Kidney capillary endothelial cell (primary cell): ENCODE measurements at places on chromosomes 7 and 10.
A peak's percentile ranks its signal among the peaks of the same experiment; 100 is the strongest.

DNA sequence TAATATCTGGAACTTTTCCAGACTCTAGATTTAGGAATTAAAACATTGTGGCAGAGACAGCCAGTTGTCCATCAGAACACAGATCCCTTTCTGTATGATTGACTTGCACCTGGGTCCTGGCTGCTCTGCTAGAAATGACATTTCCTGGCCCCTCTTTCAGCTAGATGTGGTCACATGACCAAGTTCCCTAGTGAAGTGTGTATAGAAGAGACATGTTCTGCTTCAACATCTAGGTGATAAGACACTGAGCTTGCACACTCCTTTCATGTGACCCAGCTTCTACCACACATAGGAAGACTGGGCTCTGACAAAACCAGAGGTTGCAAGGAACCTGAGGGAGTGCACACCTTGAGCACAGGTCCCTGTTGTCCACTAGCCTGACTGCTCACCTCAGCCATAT lies 22.8 kb upstream of the DYNC1I1 start:
- DNase-seq = no peak

DNA sequence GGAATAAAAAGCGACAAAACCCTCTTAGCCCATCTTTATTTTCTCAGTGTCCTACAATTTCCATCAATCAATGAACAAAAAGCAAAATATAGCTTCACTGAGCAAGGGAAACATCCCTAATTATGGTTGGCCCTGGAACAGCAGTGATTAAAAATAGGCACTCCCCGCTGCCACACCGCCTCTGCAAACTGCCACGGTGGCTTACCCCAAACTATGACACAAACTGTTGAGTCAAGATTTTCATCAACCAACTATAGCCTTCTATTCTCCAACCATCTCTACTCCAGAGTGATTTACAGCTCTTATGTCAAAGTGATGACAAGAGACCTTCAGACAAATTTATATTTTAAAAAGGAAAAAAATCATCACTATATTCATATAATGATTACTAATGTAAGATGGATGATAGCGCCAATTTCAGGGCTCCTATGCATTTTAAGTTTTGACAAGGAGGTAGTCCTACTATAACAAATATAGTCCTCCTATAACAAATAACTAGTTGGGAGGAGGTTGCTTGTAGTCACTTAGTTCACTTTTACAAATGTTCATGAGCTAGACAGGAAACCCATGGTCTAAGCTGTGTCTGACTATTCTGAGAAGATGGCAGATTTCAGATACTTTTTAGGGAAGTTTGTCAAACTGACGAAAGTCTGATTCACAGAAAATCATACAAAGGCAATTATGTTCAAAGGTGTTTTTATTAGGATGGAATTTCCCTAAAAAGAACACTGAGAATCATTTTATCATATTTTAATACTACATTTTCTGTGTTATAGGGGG lies 26.3 kb downstream of the DENND11 start:
- DNase-seq = peak; percentile 63

DNA sequence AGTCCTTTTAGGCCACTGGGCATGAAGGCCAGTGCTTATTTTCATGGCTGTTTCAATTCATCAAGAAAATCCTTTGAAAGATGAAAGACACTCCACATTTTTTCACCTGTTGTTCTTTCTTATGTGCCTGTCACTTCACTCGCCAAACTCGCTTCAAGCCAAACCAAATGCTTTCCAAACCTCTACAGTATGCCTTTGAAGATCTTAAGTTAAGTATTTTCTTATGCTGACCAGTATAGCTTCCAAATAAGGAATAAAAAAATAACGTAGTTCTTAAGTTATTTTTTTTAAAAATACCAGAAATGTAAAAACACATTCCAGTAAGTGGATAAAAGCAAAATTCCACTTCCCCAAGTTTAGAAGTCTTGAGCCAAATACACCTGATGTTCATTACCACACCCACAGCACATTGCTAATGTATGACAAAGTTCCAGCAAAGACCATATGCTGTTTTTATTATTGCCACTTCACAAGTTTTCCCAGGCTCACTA lies 186.1 kb downstream of the MTERF1 start:
- DNase-seq = no peak

DNA sequence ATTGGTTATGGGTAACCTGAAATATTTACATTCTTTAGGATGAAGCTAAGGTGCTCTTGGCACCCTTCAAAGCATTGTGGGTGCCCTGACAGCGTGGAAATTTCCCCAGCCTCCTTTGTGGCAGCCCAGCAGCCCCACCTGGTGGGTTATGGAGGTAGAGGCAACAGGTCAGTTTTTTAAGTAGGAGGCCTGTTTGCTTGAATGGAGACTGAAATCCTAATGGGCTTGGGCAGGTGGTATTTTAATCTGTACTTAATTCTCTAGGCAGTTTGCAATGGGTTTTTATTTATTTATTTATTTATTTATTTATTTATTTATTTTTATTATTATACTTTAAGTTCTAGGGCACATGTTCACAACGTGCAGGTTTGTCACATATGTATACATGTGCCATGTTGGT lies 139.4 kb downstream of the EPC1 start:
- DNase-seq = peak; percentile 21

GRCh38 chr7:96075510-96076349 lies 246.2 kb downstream of the SLC25A13 start:
- peak; percentile 56 for DNase-seq

DNA sequence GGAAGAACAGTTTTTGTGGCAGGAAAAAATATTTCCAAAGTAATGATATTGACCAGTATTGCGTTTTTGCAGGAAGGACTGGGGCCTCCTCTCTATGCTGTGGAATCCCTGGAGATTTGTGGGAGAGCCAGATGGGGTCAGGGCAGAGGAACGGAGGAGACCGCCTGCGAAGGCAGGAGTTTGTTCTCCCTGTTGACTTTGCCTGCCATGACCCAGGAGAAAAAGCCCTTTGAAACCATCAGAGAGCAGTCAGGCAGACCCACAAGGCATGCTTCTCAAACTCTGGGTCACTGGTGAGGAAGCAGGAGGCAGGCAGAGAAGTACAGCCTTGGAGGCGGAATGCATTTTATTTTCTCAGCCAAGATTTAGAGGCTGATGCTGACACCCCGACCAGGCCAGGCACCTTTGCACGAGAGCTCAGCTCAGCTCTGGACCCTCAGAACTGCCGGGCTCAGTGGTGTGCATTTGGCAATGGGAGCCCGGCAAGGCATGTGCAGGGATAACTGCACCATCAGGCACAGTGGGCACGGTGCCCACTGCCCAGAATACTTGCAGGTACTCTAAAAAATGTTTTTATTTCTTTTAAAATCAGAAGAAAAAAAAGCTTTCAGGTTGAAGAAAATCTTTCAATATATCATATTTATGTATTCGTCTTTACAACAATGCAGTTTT lies 410.4 kb downstream of the RPS24 start:
- DNase-seq = no peak

GRCh38 chr7:145919712-145920111 lies 196.9 kb upstream of the CNTNAP2 start:
- DNase-seq = no peak

GRCh38 chr10:69318867-69319727 lies 40.8 kb downstream of the HK1 start:
- peak; percentile 82 for DNase-seq

- no peak for DNase-seq
Observed at GRCh38 chr7:80859272-80859970, 59.4 kb downstream of the SEMA3C start.

GRCh38 chr7:154640266-154640865 lies 362.6 kb downstream of the PAXIP1 start:
- no peak for DNase-seq

- DNase-seq = no peak
Observed at GRCh38 chr10:79024720-79025198, 44.0 kb upstream of the ZMIZ1 start.

GRCh38 chr7:10521306-10521705 lies 452.4 kb upstream of the PHF14 start:
- DNase-seq = no peak

- no peak for DNase-seq
Observed at GRCh38 chr7:75740846-75741497, 2.2 kb upstream of the HIP1 start.

GRCh38 chr10:32680803-32681557 lies 235.0 kb downstream of the CCDC7 start:
- DNase-seq = no peak

DNA sequence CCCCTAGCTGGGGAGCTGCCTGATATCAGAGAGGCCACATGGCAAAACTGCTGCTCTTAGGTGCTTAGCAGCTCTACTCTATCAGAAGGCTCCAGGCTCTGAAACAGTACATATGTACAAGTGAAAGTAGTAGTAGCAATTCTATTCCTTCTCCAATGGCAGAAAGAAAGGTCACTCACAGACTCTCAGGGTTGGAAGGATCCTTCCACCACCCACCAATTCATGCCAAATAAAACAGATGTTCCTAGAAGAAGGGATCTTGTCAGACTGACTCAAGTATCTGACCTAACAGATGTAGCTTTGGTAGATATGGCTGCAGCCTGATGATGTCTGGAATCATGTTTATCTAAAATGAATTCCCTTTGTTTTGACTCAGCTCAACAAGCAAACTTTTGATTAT lies 8.0 kb upstream of the ALDH18A1 start:
- no peak for DNase-seq

DNA sequence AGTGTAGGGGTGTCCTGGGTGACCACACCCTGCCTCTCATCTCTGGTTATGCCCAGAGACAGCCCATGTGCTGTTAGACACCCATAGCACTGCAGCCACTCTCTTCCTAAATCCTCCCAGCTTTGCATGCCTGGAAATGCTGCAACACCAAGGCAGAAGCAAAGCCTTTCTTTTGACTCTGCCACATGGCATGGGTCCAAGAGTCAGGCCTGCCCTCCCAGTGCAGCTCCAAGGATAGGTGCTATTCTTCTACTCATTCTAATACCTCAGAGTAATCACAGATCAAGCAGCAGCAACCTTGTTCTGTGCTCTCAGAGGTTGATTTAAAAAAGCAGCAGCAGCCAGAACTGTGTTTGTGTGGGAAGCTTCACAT lies 23.4 kb downstream of the FRMPD2 start:
- DNase-seq = no peak

DNA sequence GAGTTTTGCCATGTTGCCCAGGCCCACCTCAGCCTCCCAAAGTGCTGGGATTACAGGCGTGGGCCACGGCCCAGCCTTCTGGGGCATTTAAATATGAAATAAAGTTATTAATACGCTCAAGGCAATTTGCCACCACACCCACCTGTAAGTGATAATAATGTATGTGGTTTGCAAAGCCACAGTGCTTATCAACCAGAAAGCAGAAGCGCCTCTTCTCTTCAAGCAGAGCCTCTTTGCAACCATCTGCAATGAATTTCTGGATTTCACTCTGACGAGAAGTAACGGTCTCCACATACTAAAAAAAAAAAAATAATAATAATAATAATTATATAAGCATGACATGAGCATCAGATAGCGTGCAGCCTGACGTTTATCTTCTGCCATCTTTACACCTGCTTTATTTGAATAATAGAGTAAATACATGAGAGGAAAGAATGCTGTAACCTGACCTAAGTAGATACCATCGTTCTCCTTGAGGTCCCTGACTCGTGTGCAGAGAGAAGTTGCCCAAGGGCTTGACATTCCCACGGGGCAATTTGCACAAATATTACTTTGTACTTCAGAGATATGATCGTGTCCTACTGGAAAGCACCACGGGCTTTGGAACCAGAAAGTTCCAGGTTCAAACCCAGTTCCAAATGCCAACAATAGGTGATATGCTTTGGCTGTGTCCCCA lies 34.0 kb downstream of the BRI3 start:
- no peak for DNase-seq

GRCh38 chr10:128420623-128421022 lies 294.4 kb upstream of the MKI67 start:
- no peak for DNase-seq

DNA sequence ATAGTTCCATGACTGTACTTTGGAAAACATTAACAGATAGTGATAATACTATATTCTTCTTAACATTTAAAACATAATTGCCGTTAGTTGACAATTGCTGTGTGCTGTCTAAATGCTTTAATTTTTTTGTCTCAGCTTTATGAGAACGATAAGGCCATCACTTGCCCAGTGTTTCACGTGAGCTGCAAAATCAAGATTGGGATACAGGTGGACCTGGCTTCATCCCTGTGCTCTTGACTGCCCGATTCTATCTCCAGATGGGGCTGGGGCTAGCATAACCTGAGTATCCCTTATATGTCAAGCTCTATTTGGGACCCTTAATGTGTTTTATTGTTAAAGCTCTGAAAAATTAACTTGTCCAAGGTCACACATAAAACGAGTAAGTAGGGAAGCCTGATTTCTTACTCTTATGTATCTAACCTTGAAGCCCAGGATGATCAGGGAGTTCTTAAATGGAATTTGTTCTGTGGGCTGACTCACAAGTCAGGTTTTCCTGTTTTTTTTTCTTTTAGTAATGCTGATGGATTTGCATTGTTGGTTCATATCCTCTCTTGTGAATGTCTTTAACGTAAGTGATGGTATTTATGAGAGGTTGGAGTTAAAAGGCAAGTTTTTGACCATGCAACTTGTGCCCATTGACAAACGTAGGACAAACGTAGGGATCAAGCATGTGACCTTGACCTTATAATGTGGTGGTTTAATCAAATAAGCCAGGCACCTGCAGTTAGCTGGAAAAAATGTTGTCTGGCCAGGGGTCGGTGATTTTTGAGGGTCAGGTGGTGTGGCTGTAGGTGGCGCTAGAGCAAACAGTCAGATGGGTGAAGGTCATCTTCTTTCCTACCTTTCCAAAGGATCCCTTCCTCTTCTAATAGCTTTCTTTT lies 3.6 kb downstream of the PRKAR2B start:
- DNase-seq = peak; percentile 80

- no peak for DNase-seq
Observed at GRCh38 chr10:5654218-5654755, 12.1 kb downstream of the ASB13 start.

DNA sequence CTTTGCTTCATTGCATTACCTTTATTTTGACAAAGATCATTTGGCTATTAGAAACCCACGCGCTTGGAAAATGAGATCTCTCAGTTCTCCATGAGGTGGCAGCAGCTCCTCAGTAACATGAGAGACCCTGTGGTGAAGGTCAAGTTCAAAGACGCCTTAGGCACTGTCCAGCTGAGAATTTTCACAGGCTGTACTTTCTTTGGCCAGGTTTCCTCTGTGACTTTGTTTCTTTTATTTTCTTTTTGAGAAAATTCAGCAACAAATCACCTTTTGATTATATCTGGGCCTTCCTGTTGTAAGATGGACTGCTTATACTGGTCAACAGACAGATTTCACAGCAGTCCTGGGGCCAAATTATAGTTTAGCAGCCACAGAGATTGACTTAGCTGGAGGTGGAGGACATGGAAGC lies 54.5 kb downstream of the RAB18 start:
- DNase-seq = peak; percentile 40

DNA sequence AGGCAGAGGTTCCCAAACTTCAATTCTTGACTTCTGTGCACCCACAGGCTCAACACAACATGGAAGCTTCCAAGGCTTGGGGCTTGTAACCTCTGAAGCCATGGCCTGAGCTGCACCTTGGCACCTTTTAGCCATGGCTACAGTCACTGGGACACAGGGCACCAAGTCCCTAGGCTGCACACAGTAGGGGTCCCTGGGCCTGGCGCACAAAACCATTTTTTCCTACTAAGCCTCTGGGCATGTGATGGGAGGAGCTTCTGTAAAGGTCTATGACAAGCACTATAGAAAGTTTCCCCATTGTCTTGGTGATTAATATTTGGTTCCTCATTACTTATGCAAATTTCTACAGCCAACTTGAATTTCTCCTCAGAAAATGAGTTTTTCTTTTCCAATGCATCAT lies 420.9 kb upstream of the GRM3 start:
- no peak for DNase-seq
